ENCODE measurements at places on chromosomes 7 and 10.
A peak's percentile ranks its signal among the peaks of the same experiment; 100 is the strongest.

GRCh38 chr7:1259621-1260243, 27.1 kb downstream of the UNCX start:
- DNase-seq = no peak

DNA sequence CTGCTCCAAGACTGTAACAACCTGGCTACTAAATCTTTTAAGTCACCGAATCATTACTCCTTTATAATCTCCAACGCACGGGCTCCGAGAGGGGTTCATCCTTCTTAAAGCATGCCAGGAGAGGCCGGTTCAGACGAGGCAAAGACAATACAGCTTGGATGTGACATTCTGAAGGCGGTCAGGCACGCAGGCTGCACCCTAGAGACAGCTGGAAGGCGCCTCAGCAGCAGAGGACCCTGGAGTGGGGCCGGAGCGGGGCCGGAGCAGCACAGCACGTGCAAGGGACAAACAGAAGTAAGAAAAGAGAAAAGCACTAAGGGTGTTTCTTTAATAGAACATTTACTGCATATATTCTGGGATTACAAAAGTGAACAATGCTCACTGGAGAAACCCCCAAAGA, 97.8 kb upstream of the PPP2R2D start:
- DNase-seq = no peak

DNA sequence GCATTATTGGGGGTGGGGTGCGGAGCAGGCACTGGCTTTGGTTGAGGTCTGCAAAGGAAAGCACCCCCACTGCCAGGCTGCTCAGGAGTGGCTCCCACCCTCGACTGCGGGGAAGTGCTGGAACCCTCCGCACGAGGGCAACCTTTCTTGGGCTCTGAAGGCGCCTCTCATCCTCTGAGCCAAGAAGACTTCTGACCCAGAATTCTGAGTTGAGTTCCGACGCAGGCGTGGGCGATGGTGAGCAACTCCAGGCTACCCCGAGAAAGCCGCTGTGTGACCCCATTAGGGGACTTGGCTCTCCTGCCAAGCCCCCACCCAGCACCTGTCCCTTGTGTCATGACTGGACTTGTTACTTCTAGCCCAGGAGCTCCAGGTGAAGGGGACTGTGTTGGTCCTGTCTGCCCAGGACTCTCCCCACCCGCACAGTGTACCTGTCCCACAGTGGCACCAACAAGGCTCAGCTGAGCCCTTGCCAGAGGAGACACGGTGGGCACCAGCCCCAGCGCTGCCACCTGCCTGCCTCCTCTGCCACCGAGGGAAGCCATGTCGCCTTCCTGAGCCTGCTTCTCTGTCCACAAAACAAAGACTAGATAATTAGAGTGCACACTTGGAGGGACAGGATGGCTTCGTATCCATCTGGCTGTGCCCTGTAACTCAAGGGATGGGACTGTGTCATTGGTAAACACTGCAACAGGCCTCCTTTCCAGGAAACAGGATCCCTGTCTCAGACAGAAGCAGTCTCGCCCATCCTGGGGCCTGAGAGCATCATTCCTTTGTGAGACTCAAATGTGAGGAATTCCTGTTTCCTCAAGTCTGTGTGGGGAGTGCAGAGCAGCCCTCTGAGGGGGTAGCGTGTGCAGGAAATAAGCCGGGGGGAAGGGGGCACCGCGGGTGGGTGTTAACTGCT, 128.8 kb downstream of the LHPP start:
- no peak for DNase-seq

GRCh38 chr7:47413526-47414341, 168.2 kb downstream of the TNS3 start:
- DNase-seq = no peak

GRCh38 chr7:39321909-39322498, 244.2 kb upstream of the YAE1 start:
- no peak for DNase-seq

- DNase-seq = peak; percentile 25
Measured at GRCh38 chr7:155190688-155191087, 107.0 kb upstream of the INSIG1 start.

DNA sequence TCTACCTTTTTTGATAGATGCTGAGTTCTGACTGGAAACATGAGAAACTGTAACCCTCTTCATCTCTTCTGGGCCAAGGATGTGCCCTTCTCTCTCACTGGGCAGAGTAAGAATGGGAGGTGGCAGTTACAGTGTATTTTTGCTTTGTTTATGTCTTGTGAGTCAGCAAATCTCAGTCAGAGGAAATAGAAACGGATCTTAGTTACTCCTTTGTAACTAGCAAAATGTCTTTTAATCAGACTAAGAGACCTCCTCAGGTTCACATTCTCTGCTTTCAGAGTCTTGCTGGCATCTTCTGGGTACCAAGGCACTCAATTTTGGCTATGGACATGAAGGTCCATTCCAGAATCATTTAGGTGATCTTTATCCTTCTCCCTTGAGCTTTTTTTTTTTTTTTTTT, 70.9 kb downstream of the HHEX start:
- DNase-seq = no peak

DNA sequence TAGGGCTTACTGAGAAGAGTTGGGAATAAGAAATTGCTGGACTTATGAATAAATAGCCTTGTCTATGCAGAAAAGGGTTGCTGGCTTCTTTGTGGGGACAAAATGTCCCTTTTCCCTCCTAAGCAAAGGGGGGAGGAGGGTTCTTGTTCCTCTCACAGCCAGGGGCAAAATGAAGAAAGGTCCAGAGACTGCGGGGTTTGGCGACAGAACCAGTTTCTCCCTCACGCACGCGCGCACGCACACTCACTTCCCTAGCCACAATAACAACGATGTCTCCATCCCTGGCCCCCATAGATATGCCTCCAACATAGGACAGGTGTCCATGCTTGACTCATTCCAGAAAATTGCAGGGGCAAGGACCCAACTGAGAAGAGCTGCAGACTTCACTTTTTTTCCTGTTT, 3.3 kb downstream of the ZMIZ1 start:
- no peak for DNase-seq

DNA sequence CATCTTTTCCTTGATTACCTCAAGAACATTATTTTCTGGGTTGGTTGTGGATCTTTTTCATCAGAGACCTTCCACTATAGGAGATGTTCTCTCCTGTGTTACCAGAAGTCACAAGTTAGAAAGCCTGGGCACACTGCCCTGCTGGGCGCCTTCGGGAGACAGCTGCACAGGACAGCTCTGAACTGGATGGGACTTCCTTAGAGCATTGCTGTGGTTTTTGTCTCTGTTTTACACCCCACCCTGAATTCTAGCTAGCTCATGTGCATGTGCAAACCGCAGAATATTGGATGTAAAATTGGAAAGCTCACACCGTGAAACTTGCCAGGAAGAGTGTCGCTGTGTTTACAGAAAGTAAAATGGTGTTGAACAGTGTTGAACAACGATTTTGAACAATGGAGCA, 54.4 kb upstream of the SEC61G start:
- no peak for DNase-seq

GRCh38 chr7:6256677-6257535, 15.5 kb downstream of the CYTH3 start:
- no peak for DNase-seq

DNA sequence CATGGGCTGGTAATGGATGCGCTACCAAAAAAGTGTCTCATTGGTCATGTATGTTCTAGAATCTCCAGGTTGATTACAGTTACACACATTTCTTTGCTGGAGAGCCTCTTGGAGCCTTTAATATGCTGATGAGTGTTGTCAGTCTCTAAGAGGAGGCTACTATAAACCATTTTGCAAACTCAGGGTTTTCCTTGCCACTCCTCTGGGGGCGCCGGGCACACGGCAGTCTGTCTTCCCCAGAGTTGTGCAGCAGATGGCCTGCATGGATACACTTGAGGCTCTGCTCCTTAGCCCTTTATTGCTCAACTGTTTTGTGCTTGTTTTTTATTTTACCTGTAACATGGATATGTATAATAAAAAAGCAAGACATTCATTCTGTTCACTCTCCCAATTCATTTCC, 196.5 kb downstream of the ACTR3B start:
- no peak for DNase-seq

GRCh38 chr7:82615527-82615926, 171.9 kb upstream of the CACNA2D1 start:
- DNase-seq = no peak

- DNase-seq = no peak
Measured at GRCh38 chr10:48245977-48246376, 28.5 kb downstream of the FRMPD2 start.

DNA sequence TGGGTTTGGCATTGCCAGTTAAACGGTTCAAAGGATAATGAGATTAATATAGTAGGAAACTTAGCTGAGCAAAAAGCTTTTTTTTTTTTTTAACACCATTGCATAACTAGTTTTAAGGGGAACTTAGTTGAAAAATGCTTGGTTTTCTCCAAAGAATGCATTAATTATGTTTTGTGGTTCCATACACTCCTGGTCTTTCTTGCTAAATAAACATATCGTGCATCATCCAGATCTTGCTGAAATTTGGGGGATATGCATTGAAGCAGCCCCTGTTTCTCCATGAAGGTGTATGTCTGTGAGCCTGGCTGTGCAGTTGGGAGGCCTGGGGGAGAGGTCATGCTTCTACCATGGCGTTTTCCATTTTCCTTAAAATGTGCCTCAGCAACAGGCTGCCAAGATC, 558.2 kb upstream of the GALNT17 start:
- DNase-seq = no peak

DNA sequence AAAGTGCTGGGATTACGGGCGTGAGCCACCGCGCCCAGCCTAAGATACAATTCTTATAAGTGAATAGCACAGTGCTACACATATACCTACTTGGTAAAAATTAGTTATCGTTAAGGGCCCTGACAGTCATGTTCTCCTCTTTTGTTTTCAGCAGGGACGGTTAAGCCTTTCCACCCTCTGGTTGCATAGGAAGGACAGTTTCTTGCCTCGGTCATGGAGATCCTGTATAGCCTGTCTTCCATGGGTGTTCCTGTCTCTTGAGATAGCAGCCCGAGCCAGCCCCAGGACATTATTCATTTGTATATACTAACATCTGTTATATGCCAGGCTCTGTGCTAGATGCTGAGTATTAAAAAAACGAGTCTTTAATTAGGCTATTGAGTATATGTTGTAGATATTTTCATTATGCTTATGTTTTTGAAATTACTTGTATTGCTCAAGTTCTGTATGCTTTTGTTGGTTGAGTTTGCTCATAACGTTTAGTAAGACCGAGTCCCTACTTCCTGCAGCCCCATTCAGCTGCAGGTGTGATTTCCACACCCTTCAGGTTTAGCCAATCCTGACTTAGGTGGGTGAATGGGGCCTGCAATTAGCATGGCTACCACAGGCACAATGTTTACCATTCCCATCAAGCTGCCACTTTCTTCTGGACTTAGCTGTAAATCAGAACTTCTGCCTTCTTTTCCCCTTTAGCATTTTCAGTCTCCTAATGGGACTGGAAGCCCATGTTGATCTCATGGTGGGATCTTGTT, 24.8 kb downstream of the CCSER2 start:
- no peak for DNase-seq

GRCh38 chr7:26447116-26447515, 155.5 kb downstream of the SNX10 start:
- DNase-seq = no peak

DNA sequence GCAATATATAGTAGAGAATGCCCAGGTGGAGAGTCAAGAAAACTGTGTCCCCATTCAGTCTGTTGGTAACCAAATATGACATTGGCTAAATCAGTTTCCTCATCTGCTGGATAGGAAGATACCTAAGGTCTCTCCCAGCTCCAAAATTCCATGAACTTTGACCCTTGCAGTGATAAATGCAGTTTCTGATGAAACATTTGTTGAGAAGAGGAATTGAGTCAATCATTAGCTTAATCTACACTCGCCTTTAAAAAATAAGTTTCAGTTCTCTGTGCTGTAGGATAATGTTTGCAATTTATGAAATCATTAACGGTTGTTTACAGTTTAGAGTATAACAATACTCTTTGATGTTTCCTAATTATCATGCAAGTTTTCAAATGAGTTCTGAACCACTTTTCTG, 38.0 kb upstream of the SLC25A13 start:
- no peak for DNase-seq

GRCh38 chr10:119370111-119370741, 162.9 kb downstream of the GRK5 start:
- no peak for DNase-seq

DNA sequence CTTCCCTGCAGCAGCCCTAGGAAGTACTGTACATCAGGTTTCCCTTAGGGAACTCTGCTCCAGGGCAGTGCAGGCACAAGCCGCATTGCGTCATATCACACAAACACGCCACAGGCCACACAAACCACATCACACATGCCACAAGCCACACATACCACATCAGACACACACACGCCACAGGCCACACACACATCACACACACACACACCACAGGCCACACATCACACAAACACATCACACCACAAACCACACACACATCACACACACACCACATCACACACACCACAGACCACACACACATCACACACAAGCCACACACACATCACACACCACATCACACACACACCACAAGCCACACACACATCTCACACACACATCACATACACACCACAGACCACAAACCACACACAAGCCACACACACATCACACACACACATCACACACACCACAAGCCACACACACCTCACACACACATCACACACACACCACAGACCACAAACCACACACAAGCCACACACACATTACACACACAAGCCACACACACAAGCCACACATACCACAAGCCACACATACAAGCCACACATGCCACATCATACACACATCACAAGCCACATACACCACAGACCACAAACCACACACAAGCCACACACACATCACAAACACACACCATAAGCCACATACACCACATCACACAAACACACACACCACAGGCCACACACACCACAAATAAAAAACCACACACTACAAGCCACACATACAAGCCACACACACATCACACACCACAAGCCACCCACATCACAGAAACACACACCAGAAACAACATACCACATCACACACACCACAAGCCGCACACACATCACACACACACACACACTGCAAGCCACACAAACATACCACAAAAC, 53.4 kb downstream of the TMEM209 start:
- no peak for DNase-seq

DNA sequence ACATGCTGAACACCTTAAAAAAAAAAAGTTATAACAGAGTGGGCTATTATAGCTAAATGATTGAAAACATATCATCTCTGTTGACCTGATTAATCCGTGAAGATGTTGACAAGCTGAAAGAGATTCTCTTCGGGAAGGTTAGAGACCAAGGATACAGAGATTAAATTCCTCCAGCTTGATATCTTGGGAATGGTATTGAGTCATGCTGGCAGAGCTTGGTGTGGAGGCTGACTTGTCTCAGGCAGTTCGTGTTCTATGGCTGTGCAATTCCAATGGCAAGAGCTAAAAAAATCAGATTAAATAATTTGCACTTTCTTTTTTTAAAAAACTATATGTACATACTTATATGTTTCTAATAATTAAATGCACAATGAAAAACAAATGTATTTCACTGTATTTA, 24.9 kb upstream of the CACNA2D1 start:
- DNase-seq = no peak

- DNase-seq = no peak
Measured at GRCh38 chr7:73740212-73740611, 1.6 kb upstream of the ABHD11 start.

- DNase-seq = peak; percentile 46
Measured at GRCh38 chr10:113473851-113474250, 79.0 kb upstream of the HABP2 start.

GRCh38 chr10:26557641-26558014, 119.5 kb downstream of the APBB1IP start:
- peak; percentile 36 for DNase-seq
